ENCODE measurements at places on chromosomes 16 and 17.

GRCh38 chr17:2034157-2034556 lies 4.2 kb downstream of the DPH1 start:
- peak; percentile 48 for DNase-seq

- peak; percentile 99 for DNase-seq
Observed at GRCh38 chr17:50867363-50868139, 1.4 kb upstream of the TOB1 start.

DNA sequence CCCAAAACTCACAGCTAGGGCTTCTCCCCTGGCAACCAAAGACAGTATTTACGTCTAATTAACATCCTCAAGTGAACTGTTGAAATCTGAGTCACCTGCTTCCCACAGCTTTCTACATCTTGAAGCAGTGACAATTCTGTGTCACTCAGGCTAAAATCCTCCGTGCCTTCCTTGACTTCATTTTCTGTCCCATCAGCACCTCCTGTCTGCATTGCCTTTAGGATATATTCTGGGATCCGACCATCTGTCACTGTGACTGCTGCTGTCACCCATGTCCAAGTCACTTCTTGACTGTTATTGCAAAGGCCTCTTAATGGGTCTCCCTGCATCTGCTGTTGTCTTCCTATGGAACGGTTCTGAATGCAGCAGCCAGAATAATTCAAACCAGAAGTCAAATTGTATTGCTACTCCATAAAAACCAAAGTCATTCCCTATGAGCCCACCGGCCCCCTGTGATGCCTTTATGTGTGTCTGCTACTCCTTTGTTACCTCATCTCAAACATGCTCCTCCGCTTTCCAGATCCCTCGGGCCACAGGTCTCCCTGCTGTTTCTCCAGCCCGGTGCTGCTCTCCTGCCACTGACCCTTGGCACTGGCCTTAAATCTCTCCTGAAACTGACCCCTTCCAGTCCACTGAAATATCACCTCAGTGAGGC lies 56.9 kb downstream of the WWP2 start:
- peak; percentile 95 for DNase-seq

- no peak for DNase-seq
Observed at GRCh38 chr17:72079700-72080099, 41.1 kb upstream of the SOX9 start.

DNA sequence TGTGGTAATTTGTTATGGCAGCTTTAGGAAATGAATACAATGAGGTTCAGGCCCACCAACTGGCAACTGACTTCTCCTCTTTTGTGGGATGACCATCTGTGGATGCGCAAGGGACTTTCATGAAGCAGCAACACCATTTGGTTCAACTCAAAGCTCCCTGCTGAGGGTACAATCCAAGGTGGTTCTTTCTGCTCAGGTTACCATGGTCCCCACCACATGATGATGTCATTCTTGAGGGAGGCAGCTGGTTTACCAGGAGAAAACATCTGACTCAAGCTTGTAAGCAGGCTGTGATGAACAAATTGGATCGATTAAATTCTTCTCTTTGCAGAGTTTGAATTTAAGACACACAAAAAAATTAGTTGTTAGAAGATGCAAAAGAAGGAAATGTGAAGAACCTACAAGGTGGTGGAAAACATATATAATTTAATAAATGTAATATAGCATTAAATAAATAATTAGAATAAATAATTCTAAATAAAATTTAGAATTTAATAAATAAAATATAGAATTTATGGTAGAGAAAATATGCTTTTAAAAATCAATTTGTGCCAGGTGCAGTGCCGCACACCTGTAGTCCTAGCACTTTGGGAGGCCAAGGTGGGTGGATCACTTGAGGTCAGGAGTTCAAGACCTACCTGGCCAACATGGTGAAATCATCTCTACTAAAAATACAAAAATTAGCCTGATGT lies 67.6 kb upstream of the ANKFN1 start:
- no peak for DNase-seq

- DNase-seq: no peak
Observed at GRCh38 chr17:59154721-59155438, at the start of gene SKA2. Gene SKA2, minus strand, starts transcription at chr17:59155186. Its CDS starts 23 bp downstream, at chr17:59155163.

DNA sequence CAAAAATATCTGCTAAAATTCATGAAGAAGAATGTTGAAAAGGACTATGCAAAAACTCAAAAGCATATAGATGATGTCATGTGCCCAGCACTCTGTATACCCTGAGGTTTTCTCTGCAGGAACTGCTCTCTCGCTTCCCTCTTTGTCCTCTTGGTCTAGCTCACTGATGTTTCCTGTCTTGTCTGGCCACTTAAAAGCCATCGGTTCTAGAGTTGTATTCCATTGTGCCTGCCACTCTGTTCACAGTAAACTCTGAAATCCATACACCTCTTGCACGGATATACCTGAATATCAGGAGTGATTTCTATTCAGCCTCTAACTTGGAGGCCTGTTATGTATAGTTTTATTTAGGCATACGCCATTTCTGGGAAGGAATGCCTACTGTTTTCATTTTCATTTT lies 101.0 kb upstream of the CNTNAP4 start:
- no peak for DNase-seq
